ENCODE measurements at places on chromosomes 12 and 14.

- DNase-seq = no peak
Observed at GRCh38 chr14:29861996-29862395, 65.7 kb downstream of the PRKD1 start.

DNA sequence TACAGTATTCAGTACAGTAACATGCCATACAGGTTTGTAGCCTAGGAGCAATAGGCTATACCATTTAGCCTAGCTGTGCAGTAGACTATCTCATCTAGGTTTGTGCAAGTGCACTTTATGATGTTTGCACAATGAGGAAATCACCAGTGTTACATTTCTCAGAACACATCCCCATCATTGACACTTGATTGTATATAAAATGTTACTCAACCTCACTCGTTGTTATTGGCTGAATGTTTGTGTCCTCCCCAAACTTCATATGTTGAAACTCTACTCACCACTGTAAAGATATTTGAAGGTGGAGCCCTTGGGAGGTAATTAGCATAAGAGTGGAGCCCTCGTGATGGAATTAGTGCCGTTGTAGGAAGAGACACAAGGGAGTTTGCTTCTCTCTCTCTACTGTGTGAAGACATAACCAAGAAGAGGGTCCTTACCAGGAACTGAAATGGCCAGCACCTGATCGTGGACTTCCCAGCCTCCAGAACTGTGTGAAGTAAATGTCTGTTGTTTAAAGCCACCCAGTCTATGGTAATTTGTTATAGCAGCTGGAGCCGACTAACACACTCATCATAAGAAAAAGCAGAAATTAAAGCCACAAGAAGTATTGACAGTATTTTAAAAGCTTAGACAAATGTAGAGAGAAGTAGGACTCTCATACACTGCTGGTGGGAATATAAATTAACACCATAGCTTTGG is 3.2 kb upstream of the MED13L start:
- DNase-seq = no peak

- DNase-seq = no peak
Observed at GRCh38 chr12:39297891-39298290, 145.0 kb downstream of the KIF21A start.

GRCh38 chr14:64987438-64987767 is 708 bp downstream of the FNTB start:
- DNase-seq = no peak

GRCh38 chr12:32535288-32535999 is 136.1 kb downstream of the FGD4 start:
- peak; percentile 87 for DNase-seq

Measured in NCI-H1694 treated with DMSO at 0.1 percent for 48 hours (cell line).